Stimulated activated CD4-positive, alpha-beta T cell treated with anti-CD3 and anti-CD28 coated beads, Interleukin-2, amount 100 ng/mL, for 24 hours (primary cell): ENCODE measurements at places on chromosomes 11 and 22.
A peak's percentile ranks its signal among the peaks of the same experiment; 100 is the strongest.

DNA sequence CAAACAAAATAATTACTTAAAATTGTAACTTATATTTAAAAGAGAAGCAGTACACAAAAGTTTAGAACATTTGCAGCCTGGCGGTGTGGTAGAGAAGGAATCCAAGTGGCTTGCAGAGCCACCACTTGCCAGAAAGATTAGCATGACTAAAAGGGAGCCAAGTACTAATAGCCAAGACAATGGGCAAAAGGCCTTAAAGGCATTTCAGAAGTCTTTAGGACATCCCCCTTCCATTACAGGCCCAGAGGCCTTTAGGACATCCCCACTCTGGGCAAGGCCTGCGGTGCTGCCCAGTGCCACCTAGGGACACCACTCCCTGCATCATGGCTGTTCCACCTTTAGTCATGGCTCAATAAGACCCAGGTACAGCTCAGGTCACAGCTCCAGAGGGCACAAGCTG, 32.4 kb downstream of the TMEM225 start:
- DNase-seq: no peak

DNA sequence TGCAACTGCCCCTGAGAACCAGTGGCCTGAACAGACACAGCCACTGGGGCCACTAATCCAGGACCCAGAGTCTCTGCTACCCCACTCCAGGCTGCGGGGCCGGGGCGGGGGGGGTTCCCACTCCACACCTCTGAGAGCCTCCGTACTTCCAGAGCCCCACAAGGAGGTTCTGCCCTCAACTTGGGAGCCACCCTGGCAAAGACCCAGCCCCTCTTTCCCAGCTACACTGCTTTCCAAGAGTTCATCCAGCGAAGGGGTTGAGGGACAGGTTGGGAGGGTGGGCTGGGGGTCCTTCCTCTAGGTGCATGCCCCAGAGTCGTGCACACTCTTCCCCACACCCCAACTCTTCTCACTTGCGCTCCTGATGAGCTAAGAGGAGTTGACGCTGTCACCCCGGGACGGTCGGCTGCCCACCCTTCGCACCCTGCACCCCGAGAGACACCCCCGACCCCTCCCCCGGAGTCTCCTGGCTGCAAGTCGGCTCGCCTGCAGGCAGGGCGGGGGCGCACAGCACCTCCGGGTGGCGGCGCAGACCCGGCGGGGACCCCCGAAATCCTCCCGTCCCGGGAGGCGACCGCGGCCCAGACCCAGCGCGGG, 531 bp downstream of the RAB3IL1 start:
- no peak for DNase-seq

DNA sequence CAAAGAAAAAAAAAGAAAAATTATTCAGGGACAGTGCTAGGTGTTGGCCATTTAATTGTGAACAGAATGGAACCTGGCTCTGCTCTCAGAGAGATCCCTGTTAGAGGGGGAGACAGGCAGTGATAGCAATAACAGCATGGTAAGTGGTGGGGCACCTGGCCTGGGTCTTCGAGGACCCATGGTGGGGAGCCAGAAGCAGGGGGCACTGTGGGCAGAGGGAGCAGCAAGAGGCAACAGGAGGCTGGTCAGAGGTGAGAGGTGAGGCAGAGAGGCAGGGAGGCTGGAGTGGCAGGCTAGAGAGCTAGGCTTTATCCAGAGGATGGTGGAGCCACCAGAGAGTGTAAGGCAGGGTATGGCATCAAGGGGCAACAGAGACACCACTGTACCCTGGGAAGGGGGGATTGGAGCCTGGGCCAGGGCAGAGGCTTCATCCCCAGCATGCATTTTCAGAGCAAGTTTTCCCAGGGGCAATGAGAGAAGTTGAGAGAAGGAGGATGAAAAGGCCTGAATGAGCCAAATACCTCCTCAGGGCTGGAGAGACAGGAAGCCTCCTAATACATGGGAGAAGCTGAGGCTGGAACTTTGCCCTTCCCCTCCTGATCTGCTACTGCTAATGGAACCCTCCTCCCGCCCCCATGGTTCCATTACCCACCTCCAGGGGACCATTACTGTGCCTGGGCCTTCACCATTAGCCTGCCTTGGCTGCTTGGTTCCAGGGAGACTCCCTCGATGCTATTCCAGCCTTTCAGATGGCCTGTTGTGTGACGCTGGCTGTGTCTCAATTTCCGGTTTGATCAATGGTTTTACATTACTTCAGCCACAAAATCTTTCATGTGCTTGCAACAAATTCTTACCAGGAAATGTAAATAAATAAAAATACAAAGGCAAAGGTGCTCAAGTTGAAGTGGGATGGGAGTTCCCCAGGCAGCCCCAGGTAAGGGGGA, 2.6 kb upstream of the P2RY2 start:
- DNase-seq: no peak

GRCh38 chr11:76075716-76076115, 130.6 kb downstream of the WNT11 start:
- DNase-seq: no peak

DNA sequence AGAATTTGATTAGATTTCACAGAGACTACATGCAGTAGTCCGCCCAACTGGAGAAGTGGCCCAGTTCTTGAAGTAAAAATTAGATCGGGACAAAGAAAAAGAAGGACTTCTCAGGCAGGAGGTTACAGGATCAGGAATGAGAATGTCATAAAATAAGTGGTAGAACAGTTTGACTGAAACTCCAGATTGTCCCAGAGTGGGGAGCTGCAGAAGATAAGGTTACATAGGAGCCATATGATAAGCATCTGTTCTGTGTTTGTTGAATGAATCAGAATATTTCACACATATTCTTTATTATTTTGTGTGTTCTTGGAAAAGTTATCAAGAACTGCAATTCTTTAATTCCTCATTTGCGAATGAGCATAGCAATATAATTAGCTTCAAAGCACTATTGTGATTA, 210.6 kb downstream of the AASDHPPT start:
- DNase-seq: no peak

DNA sequence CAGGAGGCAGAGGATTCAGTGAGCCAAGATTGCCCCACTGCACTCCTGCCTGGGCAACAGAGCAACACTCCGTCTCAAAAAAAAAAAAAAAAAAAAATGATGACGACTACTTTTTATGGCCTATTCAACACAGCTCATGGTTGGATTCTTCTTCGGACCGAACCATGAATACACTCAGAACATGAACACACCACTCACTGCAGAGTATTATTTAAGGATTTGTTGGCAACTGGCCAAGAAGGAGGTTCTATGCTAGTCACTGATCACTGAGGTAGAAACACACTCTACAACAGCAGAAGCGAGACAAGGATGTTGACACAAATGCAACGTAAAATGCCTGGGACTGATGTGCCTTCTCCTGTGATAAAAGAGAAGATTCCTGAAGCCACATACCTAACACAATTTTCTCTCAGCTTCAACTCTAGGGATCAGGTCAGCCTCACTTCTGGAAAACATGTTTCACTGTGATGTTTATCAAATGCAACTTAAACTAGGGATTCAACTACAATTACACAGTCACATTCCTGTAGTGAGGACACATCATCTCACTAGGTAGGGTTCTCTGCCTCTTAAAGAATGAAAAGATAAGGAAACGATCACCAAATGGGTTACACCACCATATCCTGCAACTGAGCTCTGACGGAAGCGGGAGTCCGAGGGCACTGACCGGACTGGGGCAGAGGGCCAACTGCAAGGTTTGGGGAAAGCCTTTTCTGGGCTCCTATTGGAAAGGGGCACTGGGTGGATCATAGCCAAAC, 82.5 kb downstream of the SGSM3 start:
- no peak for DNase-seq

- DNase-seq: peak; percentile 87
These were observed 10.9 kb downstream of the PIM3 start for GRCh38 chr22:49971232-49972162.

- DNase-seq: no peak
These were observed 36.2 kb downstream of the DLG2 start for GRCh38 chr11:85590848-85591483.

DNA sequence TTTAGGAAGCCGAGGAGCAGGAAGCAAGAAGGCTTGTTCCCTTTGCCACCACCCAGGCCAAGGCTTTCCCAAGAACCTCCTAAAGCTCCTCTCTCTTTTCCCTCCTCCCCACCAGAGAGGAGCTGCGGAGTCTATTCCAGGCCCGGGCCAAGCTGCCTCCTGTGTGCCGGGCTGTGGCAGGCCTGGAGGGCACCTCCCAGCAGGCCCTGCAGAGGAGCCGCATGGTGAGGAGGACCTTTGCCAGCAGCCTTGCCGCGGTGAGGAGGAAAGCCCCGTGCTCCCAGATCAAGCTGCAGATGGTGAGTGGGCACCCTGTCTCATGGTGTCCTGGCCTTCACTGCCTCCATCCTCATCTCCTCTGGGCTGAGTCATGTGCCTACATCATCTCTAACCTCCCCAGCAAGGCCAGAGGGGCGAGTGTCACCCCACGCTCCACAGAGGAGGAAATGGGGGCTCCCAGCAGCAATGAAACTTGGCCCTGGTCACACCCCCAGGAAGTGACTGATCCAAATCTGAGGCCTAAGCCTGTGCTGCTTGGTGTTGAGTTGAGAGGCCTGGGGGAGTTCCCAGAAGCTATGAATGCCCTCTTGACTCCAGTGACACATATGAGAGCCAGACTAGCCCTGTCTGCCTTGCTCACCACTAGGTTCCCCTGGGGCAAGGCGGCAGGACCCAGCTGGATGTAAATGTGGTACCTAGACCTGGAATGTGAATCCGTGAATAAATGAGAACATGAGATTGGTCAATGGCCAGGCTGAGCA, 104.2 kb downstream of the MYO18B start:
- DNase-seq: no peak

DNA sequence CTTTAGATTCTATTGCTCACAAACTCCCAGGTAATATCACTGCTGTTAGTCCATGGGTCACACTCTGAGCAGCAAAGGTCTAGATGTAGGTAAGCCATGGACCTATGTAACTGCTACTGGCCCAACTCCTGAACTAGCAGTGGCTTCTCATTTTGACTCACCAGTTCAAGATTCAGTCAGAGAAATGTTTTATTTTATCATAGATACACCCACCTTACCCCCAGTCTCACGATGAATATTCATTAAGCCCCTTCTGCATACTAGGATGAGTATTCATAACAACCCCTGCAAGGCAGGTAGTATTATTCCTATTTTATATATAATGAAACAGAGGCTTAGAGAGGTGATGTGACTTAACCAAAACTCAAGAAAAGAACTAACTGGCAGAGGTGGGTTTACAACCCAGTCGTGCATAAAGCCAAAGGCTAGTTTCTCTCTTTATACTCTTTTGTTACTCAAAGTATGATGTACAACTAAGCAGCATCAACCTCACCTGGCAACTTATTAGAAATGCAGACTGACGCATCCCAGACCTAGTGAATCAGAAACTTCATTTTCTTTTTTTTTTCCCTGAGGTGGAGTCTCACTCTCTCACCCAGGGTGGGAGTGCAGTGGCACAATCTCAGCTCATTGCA, 957.6 kb upstream of the CCDC90B start:
- DNase-seq: no peak

- no peak for DNase-seq
These were observed 18.1 kb downstream of the SSH3 start for GRCh38 chr11:67321313-67321871.

DNA sequence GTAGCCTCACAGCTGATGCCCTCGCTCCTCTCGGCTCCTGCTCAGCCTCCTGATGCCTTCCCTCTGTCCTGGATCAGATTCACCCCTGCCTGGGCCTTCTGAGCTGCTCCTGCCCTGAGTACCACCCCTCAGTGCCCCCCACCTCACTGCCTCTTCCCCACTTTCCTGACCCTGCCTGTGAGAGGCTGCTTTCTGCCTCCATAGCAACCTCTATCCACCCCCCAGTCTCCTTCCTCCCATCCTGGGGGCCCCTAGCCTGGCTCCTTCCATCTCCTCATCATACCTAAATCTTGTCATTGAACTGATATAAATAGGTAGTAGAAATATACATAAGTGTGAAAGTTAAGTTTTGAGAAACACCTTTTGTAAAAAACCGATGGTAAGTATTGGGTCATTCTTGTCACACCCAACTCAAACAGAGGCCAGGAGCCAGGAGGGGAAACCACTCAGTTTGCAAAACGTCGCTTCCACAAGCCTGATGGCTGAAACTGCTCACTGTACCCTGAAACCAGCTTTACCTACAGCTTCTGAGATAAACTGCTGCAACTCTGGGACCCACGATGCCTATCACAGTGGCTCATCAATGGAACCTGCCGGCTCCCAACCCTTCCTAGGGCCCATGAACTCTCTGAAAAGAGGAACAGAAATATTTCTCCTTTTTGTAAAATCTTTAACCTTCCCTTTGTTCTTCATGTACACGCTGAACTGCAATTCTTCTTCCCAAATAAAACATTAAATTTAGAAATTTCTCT, 4.8 kb upstream of the APOBEC3H start:
- no peak for DNase-seq

- DNase-seq: peak; percentile 66
These were observed at the start of gene DENND5A for GRCh38 chr11:9265211-9266131. Gene DENND5A, minus strand, starts transcription at chr11:9265350. Its CDS starts 281 bp downstream, at chr11:9265069.

- DNase-seq: no peak
These were observed 467.1 kb downstream of the NTM start for GRCh38 chr11:131837562-131837961.

GRCh38 chr11:94046796-94047195, 25.6 kb downstream of the HEPHL1 start:
- no peak for DNase-seq

- no peak for DNase-seq
These were observed 130.4 kb upstream of the PLET1 start for GRCh38 chr11:112391086-112391485.
